NCI-H510A treated with DMSO at 0.1 percent for 48 hours (cell line): ENCODE measurements at places on chromosomes 4 and X.
A peak's percentile ranks its signal among the peaks of the same experiment; 100 is the strongest.

- DNase-seq, result peak; percentile 93
Observed at GRCh38 chr4:57504139-57504538, 394.0 kb upstream of the IGFBP7 start.

DNA sequence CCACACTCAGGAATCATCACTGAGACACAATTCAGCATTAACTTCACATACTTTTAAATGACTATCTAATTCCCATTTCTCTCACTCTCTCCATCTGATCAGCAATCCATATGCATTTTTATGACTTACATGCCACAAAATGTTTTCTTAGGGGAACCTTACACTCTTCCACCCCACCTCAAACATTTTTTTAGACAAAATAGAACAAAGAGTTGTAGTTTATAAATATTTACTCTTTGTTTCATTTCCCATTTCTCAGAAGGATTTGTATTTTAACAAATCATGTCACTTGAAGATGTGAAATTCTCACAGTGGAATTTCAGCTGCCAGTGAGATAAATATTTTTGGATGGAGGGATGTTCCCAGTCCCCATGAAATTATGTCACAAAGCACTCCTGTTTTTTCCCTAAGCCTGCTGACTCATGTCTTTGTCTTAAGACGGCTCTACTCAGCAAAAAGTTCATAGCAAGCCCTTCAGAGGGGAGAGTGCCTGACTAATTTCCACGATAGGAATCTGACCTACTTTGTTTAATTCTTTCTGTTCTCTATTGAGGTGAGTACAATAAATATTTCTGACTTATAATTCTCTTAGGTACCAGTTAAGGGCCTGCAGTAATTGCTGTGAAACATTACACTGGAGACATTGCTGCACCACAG lies 257.7 kb downstream of the THOC2 start:
- no peak for DNase-seq

- peak; percentile 49 for DNase-seq
Observed at GRCh38 chr4:82798168-82799005, at the start of gene SCD5. SCD5 (minus strand) TSS chr4:82798796; CDS start chr4:82798537, 259 bp downstream.

DNA sequence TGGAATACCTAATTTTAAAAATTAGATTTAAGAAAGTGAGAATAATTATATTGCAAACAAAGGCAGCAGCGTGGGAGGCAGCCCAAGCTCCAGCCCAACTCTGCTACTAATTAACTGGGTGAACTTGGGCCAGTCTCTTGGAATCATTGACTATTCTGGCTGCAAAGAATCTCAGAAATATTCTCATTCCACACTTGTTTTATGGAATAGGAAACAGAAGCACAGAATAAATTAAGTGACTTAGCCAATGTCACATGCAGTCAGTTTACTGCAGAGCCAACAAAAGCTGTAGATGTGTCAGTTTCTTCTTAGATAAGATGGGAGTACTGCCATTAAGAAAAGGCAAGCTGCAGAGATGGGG lies 132.6 kb upstream of the FAM9B start:
- no peak for DNase-seq

DNA sequence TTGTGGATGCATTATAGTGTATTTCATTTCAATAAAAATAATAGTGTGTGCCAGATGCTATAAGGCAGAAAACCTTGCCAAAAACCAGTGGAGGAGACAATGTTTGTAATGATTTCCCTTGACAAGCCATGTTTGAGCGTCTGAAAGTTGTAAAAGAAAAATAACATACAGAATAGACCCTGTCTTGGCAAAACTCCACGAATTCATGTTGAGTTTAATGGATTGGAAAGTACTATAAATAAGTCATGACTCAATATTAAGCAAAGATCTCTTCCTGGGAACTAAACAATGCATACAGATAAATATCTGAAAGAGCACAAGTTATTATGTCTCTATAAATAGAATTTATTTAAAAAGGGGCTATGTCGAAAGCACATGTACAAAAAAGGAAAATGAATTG lies 543.5 kb downstream of the GABRG1 start:
- DNase-seq, result no peak

GRCh38 chrX:30414144-30414543 lies 105.0 kb upstream of the NR0B1 start:
- DNase-seq, result peak; percentile 7

- no peak for DNase-seq
Observed at GRCh38 chr4:134601706-134602105, 400.1 kb upstream of the PABPC4L start.

DNA sequence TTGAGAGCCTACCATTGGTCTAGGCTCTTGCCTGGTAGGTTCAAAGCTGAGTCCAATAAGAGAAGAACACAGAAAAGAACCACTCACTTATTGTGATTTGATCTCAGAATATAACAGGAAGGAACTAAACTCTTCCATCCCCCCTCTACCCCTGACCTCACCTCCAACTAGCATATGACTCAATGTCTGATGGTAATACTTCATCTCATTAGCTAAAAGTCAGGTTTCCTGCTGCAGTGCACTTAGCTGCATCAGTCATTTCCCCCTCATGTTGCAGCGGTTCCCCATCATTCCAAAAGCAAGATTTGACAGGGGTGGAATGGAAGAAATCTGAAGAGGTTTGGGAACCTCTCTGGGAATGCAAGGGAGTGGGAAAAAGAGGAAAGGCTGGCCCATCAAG lies 289.5 kb downstream of the SMARCA1 start:
- DNase-seq, result no peak

DNA sequence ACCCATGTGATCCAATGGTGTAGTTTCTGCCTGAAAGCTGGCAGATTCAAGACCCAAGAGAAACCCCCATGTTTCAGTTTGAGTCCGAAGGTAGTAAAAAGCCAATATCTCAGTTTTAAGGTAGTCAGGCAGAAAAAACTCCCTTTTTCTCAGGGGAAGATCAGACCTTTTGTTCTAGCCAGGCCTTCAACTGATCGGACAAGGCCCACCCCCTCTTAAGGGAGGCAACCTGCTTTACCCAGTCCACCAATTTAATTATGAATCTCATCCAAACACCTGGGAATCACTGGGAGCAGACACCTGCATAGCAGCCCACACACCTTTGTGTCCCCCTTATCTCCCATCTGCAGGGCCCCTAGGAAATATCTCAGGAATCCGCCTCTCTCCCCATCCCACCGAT lies 322.0 kb downstream of the STK32B start:
- DNase-seq, result no peak

DNA sequence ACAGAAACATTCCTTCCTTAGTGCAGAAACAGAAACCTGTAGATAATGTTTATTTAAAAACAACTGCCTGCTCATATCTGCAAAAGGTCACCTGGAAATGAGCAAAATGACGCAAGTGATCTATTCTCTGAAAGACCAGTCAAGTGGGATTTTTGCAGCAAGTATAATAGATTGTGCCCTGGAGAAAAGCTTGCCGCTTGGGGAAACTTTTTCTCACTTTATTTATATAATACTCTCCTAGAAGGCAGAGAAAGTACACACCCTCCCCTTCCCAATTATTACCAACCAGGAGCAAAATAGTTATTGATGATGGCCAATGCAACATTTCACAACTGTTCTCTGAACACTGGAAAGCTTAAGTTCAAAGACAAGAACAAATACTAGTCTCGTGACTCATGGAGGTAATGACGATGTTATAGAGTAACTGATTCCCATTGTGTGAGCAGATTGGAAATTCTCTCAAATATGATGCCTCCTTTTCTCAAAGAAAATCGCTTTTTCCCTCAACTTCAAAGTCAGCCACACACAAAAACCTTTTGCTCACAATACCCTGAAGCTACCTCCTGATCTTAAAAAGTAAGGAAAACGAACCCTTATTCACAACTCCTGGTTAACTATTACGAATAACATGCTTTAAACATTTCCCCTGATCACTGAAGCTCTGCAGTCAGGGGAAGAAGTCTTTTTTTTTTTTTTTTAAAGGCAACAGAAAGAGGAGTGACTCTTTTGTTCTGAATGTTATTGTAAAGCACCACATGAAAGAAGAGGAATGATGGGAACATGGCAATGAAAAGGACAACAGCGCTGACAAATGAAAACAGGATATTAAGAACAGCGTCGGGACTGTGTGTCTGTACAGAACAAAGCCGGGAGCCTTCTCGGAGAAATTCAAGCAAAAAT lies 41.0 kb downstream of the MID1 start:
- peak; percentile 44 for DNase-seq

- DNase-seq, result no peak
Observed at GRCh38 chrX:133402830-133403625, 12.3 kb downstream of the GPC4 start.

- DNase-seq, result no peak
Observed at GRCh38 chr4:139606579-139607501, 50.8 kb upstream of the SETD7 start.

GRCh38 chrX:64265265-64265664 lies 34.9 kb upstream of the ASB12 start:
- no peak for DNase-seq

DNA sequence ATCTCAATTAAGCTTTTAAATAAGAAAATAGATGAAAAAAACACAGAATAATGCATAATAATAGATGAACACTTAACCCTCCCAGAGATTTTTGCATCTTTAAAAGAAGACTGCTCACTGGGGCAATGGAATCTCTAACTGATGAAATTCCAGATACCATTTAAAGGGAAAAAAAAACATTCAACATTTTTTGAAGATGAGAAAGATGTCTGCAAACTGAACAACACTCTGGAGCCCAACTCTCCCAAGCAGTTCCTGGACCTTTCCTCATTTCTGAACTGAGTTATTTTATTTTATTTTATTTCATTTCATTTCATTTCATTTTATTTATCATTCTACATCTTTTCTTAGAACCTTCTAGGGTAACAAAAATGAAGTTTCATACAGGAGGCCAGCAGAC lies 90.7 kb downstream of the CORIN start:
- DNase-seq, result no peak

GRCh38 chrX:40543661-40544328 lies 37.0 kb upstream of the ATP6AP2 start:
- peak; percentile 83 for DNase-seq

DNA sequence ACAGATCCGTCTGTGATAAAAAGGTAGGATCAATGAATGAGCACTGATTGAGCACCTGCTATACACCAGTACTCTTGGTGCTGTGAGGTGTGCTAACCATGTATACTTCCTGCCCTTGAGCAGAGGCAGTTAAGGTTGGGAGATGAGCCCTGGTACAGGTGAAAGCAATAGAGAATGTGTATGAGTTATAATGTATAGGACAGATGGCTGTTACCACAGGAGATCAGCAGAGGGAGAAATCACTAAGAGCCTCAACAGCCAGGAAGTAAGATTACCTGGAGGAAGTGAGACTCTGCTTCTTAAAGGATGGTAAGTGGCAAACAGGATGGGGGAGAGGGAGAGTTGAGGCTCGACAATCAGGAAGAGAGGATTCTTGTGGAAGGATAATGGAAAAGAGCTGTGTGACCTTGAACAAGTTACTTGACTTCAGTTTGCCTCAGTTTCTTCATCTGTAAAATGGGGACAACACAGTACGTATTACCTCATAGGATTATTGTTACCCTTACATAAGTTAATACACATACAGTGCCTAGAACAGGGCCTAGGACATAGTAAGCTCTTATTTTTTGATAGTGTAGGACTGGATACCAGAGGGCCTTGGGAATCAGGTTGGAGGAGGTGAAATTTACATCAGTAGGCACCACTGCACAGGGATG lies 9.1 kb downstream of the CXCR3 start:
- DNase-seq, result no peak
